ENCODE measurements at places on chromosomes 4 and X. TPM values are rescaled to one million over a fixed set of nuclear protein-coding genes. Genes with fewer than 3 reads are reported as not detected.

- DNase-seq = peak; percentile 76
These were observed 18.2 kb upstream of the ABLIM2 start for GRCh38 chr4:8176547-8177399.

GRCh38 chr4:94650134-94650495, 107.6 kb upstream of the BMPR1B start:
- DNase-seq = no peak

DNA sequence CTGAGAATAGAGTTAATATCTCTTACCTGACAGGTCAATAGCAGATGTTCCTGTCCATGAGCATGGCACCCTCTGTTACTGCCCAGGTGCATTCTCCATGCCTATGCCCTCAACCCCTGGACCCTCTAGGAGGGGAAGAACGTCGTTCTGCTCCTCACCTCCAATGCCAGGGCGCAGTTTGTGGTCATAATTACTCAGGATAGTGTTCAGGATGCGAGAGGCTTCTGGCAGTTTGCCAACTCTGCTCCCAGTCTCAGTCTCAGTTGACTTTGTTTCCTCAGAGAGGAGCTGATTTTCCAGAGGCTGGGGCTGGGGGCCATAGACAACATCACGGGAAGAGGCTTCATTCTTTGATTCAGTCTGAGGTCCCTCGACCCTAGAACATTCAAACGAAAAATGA, 4.4 kb downstream of the GABRE start:
- no peak for DNase-seq

DNA sequence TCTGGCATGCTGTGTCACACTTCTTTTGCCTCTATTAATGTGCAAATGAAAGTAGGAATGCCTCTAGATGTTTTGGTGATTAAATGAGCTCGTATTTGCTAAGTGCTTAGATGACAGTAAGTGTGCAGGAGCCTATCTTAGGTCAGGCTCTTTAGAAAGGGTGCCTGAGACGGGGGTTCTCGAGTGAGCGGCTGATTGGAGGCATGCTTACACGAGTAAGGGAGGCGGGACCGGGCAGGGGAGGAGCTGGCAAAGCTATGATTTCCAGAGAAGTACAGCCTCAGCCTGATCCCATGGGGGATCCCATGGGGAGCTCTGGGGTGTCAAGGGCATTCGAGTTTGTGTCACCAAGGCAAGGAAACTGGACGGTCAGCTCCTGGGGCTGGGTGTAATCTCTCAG, 44.8 kb downstream of the CLDN34 start:
- no peak for DNase-seq

DNA sequence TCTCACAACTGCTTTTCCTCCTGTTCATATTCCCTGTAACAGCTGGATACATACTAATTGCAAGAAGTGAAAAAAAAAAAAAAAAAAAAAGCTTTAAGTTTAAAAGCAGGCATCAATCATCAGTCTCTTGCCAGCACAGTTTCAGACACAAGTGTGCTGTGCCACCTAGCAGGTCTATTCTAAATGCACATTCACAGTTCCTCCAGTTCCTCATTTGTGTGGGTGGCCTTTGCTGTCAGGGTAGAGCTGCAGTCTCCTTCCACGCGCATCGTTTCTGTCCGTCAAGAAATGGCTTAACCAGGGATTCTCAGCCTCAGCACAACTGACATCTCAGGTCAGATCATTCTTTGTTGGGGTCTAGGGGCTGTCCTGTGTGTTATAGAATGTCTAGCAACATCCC, 61.6 kb downstream of the SCML1 start:
- no peak for DNase-seq

- DNase-seq = peak; percentile 15
These were observed 1.2 kb downstream of the PPARGC1A start for GRCh38 chr4:23888421-23889319.

The MAOB gene
- total RNA-seq = not detected

The ADH6 gene
- not detected for total RNA-seq

The RNF212 gene
- total RNA-seq = not detected

Measured in SJCRH30 (cell line).